Tracheal epithelial cell (primary cell): ENCODE measurements at places on chromosomes 6 and 20. TPM values are rescaled to one million over a fixed set of nuclear protein-coding genes. Genes with fewer than 3 reads are reported as not detected.

The PHACTR1 gene
- 0.96 TPM in 1 of 2 replicates, not detected in the other for total RNA-seq

The CST5 gene
- not detected in 2 replicates for total RNA-seq

The PTCHD4 gene
- 1.9 and 5.1 TPM in 2 replicates for total RNA-seq

The SLC17A1 gene
- 1.4 TPM in 1 of 2 replicates, not detected in the other for total RNA-seq

The CTCFL gene
- total RNA-seq, result not detected in 2 replicates

The ADTRP gene
- total RNA-seq, result 6.5 and 12.8 TPM in 2 replicates

The OR2B6 gene
- not detected in 2 replicates for total RNA-seq

The TINAG gene
- total RNA-seq, result 2.9 TPM in 1 of 2 replicates, not detected in the other

The KCNQ5 gene
- 0.96 and 1.7 TPM in 2 replicates for total RNA-seq

The HLA-DMB gene
- 0.64 and 0.96 TPM in 2 replicates for total RNA-seq

The MUC21 gene
- under 0.01 and 0.21 TPM in 2 replicates for total RNA-seq

The RPP40 gene
- total RNA-seq, result 10.4 and 14.3 TPM in 2 replicates

The OSBPL2 gene
- 45.6 and 48.4 TPM in 2 replicates for total RNA-seq

The LAMA2 gene
- total RNA-seq, result 0.21 and 0.24 TPM in 2 replicates

The NMBR gene
- not detected in 2 replicates for total RNA-seq

The LPA gene
- 0.24 TPM in 1 of 2 replicates, not detected in the other for total RNA-seq

The COL19A1 gene
- total RNA-seq, result not detected in 2 replicates

The CRISP3 gene
- total RNA-seq, result not detected in 2 replicates

The OPN5 gene
- total RNA-seq, result not detected in 2 replicates

The KCNK17 gene
- total RNA-seq, result not detected in 2 replicates

The PAX1 gene
- not detected in 2 replicates for total RNA-seq

The SYNDIG1 gene
- 0.24 TPM in 1 of 2 replicates, not detected in the other for total RNA-seq

The SNHG17 gene
- 10.4 and 20.0 TPM in 2 replicates for total RNA-seq

The DOP1A gene
- total RNA-seq, result 22.9 and 25.4 TPM in 2 replicates

The ADGRF5 gene
- under 0.01 and 0.48 TPM in 2 replicates for total RNA-seq

The STMND1 gene
- total RNA-seq, result 0.24 TPM in 1 of 2 replicates, not detected in the other

The MAVS gene
- total RNA-seq, result 13.0 and 18.8 TPM in 2 replicates

The MUCL3 gene
- under 0.01 TPM in 1 of 2 replicates, not detected in the other for total RNA-seq

The RSPO4 gene
- total RNA-seq, result not detected in 2 replicates
